ENCODE measurements at places on chromosomes 13 and 19.
A peak's percentile ranks its signal among the peaks of the same experiment; 100 is the strongest.

- DNase-seq, result no peak
Measured at GRCh38 chr19:44687888-44688287, 11.1 kb upstream of the CEACAM16 start.

DNA sequence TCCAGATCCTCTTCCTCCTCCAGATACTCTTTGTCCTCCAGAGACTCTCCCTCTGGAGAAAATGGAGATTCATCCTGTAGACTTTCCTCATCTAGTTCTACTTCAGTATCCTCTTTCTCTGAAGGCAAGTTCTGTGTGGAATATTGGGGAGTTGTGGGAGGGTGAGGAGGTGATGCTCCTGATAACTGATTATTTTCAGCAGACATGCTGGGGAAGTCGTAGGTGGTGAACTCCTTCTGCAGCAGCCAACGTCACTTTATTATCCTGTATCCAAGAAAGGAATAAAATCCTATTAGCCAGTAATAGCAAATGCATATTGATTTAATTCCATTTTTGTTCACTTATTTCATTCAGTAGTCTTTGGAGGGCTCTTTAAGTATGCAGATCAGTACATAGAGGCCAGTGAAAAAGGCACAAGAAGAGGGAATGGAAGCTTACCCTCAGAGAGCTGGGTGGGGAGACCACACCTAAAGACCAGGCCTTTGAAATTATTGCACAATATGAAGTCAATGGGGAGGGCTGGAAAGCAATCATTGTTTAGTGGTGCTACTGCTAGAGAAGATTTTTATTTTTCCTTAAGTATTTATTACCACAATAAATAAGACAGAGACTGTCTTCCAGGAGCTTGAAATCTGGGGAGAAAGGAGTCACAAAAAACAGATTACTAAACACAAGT is 18.6 kb downstream of the ERICH6B start:
- no peak for DNase-seq

DNA sequence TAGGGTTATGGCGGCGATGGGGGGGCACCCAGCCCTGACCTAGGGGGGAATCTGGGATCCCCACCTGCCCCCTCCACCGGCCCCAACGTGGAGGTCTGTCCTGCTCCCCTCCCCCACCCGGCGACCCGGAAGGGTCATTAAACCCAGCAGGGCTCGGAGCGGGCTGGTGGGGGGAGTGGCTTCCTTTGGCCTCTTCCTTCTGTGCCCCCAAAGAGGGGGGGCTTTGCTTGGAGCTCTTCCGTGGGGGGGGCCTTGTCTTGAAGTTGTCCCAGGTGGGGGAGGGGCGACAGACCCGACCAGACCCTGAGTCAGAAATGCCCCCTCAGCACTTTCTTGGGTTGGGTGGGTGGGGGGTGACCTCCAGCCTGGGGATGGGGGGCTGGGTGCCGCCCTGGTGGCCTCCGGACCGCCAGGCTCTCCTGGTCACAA is 1.5 kb downstream of the ARID3A start:
- DNase-seq, result no peak

GRCh38 chr13:110257408-110257807 is 49.5 kb downstream of the COL4A1 start:
- DNase-seq, result no peak

GRCh38 chr13:75762076-75762937 is 126.2 kb downstream of the LMO7 start:
- DNase-seq, result no peak

- no peak for DNase-seq
Measured at GRCh38 chr13:50574731-50575130, 268.8 kb downstream of the DLEU7 start.

DNA sequence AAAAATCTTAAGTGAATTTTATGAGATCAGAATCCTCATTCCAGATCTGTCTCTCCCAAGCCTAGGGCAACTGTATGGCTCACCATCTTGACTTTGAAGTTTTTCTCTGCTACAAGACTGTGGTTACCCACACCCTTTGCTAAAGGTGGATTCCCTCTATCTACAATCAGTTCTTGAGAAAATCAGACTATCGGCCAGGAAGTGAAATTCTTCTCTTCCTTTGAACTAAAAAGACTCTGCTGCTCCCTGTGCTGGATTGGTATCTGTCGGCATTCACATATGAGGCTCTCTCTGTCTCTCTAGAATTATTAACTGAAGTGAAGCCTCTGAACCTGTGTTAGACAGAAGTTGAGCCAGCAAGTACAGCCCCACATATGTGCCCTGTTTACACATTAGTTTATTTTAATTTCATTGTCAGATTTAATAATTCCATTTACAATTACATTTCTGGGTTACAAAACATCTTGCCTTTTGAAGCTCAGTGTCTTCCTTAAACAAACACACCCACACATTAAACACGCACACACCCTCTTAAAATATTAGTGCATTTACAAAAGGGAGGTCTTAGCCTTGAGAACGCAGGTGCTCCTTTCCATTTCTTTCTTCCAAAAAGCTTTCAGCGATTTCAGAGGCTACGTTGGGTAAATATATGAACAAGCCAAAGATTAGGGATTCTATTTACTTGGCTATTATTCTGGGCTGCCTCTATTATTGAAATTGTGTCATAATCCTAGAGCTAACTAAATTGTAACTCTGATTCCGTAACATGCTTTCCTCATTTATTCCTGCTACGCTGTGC is 145.7 kb downstream of the MIPEP start:
- DNase-seq, result no peak

GRCh38 chr13:90760639-90761038 is 586.8 kb upstream of the MIR17HG start:
- DNase-seq, result no peak

DNA sequence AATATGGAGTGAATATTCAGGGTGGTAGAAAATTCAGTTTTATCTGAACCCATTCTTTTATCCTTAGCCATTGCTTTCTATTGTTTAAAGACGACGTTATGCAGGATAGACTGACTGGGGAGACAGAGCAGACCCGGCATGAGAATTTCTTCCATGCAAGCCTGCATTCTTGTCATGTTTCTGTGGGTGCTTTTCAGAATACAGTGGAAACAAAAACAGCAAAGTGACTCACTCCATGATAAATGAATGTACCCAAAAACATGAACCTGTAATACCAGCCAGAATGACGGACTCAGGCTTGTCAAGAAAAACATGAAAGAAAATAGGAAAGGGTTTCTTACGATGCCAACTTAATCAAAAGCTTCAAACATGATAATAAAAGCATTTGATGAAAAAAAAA is 924.0 kb downstream of the EFNB2 start:
- no peak for DNase-seq

DNA sequence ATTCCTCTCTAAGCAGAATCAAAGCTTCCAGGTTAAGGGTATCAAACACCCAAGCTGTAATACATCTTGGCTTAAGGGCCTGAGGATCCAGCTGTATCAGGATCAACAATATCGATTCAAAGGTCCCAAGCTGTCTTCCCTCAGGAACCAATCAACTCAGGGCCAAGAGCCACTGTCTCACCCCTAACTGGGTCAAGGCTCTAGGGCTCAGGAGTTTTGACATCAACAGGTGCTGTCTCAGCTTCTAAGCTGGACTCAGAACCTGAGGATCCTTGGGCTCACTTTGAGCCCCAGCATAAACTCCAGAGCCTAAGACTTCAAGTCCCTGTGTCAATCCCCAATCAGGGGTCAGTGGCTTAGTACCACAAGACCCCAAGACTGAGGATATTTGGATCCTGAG is 917 bp downstream of the FBXW9 start:
- DNase-seq, result no peak

GRCh38 chr13:80572923-80573316 is 232.0 kb upstream of the SPRY2 start:
- DNase-seq, result no peak

GRCh38 chr13:33410619-33411018 is 125.1 kb upstream of the STARD13 start:
- no peak for DNase-seq

GRCh38 chr19:40378509-40378908 is 11.5 kb downstream of the HIPK4 start:
- DNase-seq, result no peak

- no peak for DNase-seq
Measured at GRCh38 chr13:45889590-45890243, 38.2 kb upstream of the SIAH3 start.

DNA sequence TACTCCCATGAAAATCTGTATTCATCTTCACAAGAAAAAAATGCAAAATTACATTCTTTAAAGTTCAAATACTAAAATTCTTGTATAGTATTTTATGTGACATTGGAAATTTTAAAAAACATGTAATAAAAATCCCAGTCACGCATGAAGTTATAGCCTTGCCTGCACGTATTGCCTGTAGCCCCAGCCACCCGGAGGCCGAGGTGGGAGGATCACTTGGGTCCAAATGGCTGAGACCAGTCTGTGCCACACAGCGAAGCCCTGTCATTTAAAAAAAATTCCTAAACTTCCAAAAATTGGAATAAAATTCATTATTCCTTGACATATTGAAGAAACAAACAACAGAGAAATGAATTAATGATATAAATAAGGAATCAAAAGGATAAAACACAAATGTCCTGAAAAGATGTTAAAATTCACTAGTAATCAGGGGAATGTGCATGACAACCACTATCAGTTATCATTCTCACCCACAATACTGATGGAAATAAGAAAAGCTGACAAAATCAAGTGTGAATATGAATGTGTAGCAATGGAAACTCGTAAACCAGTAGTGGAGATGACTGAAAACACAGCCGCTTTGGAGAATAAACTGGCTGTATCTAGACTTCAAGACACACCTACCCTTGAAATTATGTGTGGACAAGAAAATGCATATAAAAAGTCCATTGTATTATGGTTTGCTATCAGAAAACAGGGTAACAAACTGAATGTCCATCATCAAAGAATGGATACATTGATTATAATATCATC is 7.5 kb downstream of the CARD8 start:
- no peak for DNase-seq

- DNase-seq, result no peak
Measured at GRCh38 chr19:30877661-30878113, 471.5 kb downstream of the TSHZ3 start.

DNA sequence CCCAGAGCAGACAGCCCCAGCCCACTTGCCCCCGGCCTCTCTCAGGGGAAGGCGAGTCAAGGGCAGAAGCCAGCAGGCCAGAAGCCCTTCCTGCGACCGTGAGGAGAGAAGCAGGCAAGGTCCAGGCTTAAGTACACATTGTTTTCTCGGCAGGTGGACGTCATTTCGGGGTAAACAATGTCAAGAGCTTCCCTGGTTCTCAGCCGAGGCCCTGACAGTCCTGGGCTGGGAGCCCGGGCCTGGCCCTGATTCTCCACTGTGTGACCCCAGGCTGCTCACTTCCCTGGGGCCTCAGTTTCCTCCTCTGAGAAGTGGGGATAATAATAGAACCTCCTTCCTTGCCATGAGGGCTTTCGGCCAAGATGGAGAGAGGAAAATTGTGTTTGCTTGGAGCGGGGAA is 19.4 kb downstream of the PLVAP start:
- DNase-seq, result no peak

DNA sequence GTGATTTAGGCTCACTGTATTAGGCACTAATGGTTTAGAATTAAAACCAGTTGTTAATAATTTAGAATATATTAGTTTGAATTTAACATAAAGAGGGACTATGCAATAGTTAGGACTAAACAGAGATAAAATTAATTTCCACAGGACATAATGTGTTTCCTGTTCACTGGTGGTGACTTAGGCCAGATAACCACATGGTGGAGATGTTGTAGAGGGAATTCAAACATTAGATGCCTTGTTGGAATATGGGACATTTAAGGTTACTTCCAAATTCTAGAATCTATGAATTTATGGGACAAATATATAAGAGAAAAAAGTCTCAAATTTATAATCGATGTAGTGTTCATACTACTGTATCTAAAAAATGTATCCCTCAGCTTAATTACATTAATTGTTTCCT is 615.5 kb upstream of the KLHL1 start:
- DNase-seq, result peak; percentile 44

DNA sequence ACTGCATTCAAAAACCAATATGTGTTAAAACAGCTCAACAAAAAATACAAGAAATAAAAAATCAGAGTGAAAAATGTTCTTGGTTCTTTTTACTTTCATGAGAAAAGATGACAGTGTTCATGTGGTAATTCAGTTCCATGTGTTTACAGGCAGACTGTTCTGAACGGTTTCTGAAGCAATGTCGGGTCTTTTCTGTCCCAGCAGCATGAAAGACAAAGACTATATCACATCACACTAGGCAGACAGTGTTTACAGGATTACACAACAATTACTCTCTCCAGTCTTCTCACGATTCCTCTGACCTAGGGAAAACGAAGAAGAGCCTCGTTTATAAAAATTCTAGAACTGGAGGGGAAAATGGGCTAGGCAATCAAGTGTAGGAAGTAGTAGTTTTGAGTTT is 83.4 kb downstream of the UBL3 start:
- DNase-seq, result no peak

- DNase-seq, result no peak
Measured at GRCh38 chr13:56187331-56187730, 953.4 kb upstream of the PRR20A start.

DNA sequence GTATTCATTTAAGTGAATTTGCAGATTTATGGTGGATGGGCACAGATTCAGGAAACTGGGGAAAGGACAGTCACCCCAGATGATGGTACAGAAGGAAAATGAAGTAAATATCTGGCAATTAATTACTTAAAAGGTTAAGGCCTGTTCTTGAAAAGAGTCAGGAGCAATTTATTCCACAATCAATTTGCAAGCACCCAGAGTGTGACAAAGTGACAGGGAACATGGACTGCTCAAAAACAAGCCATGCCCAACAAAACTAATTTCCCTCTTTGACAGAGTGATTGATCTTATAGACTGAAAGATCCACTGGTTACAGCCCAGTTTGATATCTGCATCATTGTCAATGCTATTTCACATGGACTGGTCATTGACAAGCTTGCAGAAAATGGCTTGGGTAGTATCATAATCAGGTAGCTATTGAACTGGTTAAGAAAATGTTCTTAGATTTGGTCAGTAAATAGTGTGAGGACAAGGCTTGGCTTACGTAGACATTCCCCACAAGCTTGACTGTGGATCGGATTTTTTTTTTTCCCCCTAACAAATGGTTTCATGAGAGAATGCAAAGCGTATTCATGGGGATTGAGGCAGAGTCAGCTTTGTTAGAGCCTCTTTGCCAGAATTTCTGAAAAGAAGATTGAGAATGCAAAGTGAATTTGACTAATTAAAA is 584.6 kb downstream of the GPC6 start:
- no peak for DNase-seq

- DNase-seq, result no peak
Measured at GRCh38 chr19:21398851-21399250, 1.9 kb downstream of the ZNF493 start.

- DNase-seq, result no peak
Measured at GRCh38 chr13:109345433-109345941, 440.9 kb downstream of the IRS2 start.

DNA sequence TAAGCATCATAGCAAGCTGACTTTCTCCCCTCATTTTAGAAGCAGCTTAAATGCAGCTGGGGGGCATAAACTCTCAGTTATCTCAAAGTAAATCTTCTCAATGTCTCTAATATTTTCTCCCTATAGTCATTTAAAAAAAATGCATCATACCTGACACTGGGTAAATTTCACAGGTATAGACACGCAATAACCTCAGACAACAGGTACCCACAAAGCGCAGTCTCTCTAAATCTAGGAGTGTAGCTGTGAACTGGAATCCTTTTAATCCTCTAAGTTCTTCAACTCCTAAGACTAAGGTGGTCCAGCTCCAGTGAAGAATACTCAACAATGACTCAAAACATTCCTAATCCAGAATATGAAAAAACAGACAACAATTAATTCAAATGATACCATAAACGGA is 141.2 kb downstream of the MYCBP2 start:
- DNase-seq, result no peak

Data from kidney capillary endothelial cell (primary cell).